ENCODE measurements at places on chromosomes 5 and 9.

DNA sequence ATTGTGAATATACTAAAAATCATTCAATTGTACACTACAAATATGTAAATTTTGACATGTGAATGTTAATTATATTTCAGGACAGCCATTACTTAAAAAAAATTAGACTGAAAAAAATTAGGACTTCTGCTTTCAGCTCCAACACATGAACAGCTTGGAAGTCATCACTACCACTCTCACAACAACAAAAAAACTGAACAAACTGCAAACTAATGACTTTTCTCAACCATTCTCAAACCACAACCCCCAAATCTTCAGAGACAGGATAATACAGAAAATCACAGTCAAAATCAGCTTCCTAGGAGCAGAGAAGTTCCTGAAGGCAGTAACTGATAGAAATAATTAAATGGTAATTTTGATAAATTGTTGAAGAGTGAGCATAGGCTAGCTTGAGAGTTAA, 686.4 kb downstream of the TLE1 start:
- no peak overlapping the region for H3K27ac ChIP-seq
- H3K36me3 ChIP-seq = no peaks in the 10 kb centered on the region
- DNase-seq = no peak
- H3K4me3 ChIP-seq = no peak overlapping the region

GRCh38 chr5:36442796-36443195, 141.1 kb upstream of the RANBP3L start:
- no peaks in the 10 kb centered on the region for H3K36me3 ChIP-seq
- H3K27me3 ChIP-seq = no peaks in the 10 kb centered on the region
- no peaks in the 10 kb centered on the region for H3K4me1 ChIP-seq
- no peak overlapping the region for H3K27ac ChIP-seq
- H3K4me3 ChIP-seq = no peak overlapping the region

- DNase-seq = no peak
- H3K4me1 ChIP-seq = peaks cover 4% of the 10 kb centered on the region
- H3K27ac ChIP-seq = no peak overlapping the region
Observed at GRCh38 chr9:136665111-136665703, 2.5 kb downstream of the EGFL7 start.

DNA sequence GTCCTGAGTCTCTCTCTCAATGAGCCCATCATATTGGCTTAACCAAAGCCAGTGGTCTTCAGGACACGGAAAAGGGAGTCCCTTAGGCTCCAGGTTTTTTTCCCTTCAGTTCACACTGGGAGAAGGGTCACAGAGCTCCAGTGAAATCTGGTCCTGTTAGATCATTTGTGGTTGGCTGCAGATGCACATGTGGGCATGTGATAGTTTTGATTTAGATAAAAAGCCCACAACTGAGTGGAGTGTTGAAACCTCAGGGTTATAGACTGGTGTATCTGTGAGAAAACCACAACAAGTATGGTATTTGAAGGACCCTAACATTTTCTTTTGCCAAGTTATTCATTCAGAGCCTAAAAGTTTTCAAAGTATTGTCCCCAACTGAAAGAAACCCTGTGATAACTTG, 46.7 kb downstream of the PRLR start:
- no peaks in the 10 kb centered on the region for H3K27me3 ChIP-seq
- no peaks in the 10 kb centered on the region for H3K36me3 ChIP-seq
- H3K4me1 ChIP-seq = no peaks in the 10 kb centered on the region
- no peak overlapping the region for H3K27ac ChIP-seq

- H3K36me3 ChIP-seq = no peaks in the 10 kb centered on the region
- H3K4me1 ChIP-seq = no peaks in the 10 kb centered on the region
- H3K27me3 ChIP-seq = no peaks in the 10 kb centered on the region
Observed at GRCh38 chr9:35168963-35169362, 7.2 kb downstream of the UNC13B start.

DNA sequence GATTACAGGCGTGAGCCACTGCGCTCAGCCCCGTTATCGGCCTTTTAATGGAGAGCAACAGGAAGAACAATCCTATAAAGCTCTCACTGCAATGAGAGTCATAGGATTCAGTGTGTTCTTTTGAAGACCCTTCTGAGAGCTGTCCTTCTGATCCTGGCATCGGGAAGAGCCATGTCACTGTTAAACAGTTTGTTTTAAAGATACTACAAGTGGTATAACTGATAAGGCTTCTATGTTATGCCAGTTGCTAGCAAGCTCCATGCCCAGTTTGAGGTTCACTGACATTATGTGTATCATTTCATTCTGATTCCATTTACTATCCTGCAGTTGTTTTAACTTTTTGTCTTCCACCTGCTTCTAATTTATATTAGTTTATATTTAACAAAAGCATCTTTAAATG, 55.8 kb downstream of the GNAQ start:
- DNase-seq = no peak
- no peaks in the 10 kb centered on the region for H3K36me3 ChIP-seq
- H3K4me1 ChIP-seq = peaks cover 15% of the 10 kb centered on the region
- no peak overlapping the region for H3K27ac ChIP-seq
- no peak overlapping the region for H3K4me3 ChIP-seq

DNA sequence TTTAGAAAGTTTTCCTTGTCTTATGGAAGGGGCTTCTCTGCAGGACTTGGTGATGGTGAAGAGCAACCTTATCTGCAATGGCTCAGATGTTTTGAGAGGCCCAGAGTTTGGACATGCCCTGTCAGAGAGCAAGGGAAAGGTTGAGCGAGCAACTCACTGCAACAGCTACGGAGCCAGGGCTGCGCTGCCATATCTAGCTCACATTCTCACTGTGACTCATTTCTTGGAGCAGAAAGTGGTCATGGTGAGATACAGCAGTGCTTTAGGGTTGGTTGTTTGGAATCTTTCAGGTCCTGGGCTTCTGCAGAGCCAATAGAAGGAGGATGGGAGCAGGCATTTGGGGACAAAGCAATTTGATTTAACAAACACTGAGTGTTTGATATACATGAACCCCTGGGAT, 12.3 kb downstream of the GLRA1 start:
- no peak overlapping the region for H3K27ac ChIP-seq
- H3K4me3 ChIP-seq = no peak overlapping the region
- no peaks in the 10 kb centered on the region for H3K36me3 ChIP-seq
- H3K27me3 ChIP-seq = no peaks in the 10 kb centered on the region
- H3K4me1 ChIP-seq = no peaks in the 10 kb centered on the region

DNA sequence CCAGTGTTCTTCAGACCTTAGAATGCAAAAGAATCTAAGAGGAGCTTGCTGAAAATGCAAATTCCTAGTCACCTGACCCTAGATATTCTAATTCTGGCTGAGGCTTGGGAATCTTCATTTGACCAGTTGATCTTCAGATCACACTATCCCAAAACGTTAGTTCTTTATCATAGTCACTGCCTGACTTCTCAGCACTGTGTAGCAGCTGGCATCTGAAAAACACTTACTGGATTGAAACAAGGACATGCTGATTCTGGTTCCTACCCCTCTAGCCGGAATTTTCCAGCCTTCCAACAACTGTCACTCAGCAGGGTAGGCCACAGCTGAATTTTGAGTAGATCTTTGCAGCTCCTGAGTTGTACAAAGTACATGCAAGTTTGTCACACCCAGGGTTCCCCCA, 72.2 kb downstream of the EBF1 start:
- H3K36me3 ChIP-seq = no peaks in the 10 kb centered on the region
- no peaks in the 10 kb centered on the region for H3K27me3 ChIP-seq
- H3K27ac ChIP-seq = no peak overlapping the region
- no peak overlapping the region for H3K4me3 ChIP-seq

DNA sequence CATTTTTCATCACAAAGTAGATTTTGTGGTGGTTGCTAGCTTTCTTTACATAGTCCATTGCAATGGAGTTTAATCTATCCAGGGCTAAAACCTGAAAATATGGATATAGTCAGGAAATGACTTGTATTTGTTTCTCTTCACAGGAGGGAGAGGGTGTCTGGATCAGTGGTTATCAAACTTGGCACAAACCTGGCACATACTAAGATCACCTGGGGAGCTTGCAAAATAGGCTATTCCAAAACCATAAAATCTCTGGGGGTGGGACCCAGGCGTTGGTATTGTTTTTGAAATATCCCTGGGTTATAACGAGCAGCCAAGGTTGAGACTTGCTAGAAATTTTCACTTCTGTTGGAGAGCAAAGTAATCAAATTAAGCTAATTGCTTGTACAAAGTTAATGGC, 179.9 kb downstream of the PCSK1 start:
- no peaks in the 10 kb centered on the region for H3K36me3 ChIP-seq
- H3K27me3 ChIP-seq = no peaks in the 10 kb centered on the region
- DNase-seq = no peak
- H3K27ac ChIP-seq = no peak overlapping the region
- no peaks in the 10 kb centered on the region for H3K4me1 ChIP-seq
- no peak overlapping the region for H3K4me3 ChIP-seq

DNA sequence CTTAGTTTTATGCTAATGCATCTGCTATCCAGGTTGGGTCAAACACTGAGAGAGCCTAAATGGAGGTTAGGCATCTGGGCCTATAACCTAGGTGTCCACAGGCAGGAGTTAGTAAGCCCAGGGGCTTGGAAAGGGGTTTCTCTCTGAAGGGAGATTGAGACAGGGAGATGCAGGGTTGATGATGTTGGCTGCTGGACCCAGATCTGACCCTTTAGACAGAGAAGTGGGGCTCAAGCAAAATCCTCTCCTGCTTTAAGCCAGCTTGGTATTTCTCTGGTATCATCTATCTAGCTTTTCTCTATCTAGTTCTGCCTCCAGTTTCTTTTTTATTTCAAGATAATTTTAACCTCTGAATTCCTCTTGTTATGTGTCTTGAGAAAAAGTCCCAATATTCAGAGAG, 18.3 kb upstream of the ANKRD55 start:
- H3K27ac ChIP-seq = no peak overlapping the region
- H3K4me3 ChIP-seq = no peak overlapping the region
- H3K36me3 ChIP-seq = no peaks in the 10 kb centered on the region
- H3K27me3 ChIP-seq = no peaks in the 10 kb centered on the region
- no peak for DNase-seq
- H3K4me1 ChIP-seq = no peaks in the 10 kb centered on the region

DNA sequence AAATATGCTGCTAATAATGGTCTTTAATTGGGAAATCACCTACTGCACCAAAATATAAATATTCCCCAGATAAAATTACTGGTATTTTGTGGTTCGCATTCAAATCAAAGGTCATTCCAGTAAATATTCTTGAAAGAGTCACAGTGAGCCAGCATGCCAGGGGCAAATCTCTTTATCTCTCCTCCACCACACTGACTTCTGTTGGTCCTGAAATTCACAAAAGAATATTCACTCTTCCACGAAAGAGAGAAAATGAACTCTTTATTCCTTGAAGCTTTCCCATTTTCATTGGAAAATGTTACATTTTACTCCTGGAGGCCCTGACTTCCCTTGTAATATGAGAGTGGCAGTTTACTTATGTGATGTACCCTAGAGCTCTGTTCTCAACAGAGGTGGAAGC, 39.7 kb downstream of the ZNF366 start:
- no peaks in the 10 kb centered on the region for H3K27me3 ChIP-seq
- no peak overlapping the region for H3K27ac ChIP-seq
- DNase-seq = no peak
- no peaks in the 10 kb centered on the region for H3K4me1 ChIP-seq

- DNase-seq = no peak
- no peaks in the 10 kb centered on the region for H3K36me3 ChIP-seq
- no peak overlapping the region for H3K27ac ChIP-seq
- H3K27me3 ChIP-seq = no peaks in the 10 kb centered on the region
Observed at GRCh38 chr9:133429214-133429613, 7.0 kb downstream of the ADAMTS13 start.

GRCh38 chr5:10278658-10279279, 28.7 kb downstream of the CCT5 start:
- no peaks in the 10 kb centered on the region for H3K4me1 ChIP-seq
- H3K4me3 ChIP-seq = no peak overlapping the region
- no peak overlapping the region for H3K27ac ChIP-seq
- no peaks in the 10 kb centered on the region for H3K36me3 ChIP-seq
- DNase-seq = no peak

- H3K27me3 ChIP-seq = no peaks in the 10 kb centered on the region
- no peak overlapping the region for H3K27ac ChIP-seq
- DNase-seq = no peak
Observed at GRCh38 chr5:78328585-78329173, 31.7 kb upstream of the SCAMP1 start.

GRCh38 chr5:39235648-39236047, 16.3 kb upstream of the FYB1 start:
- no peak for DNase-seq
- no peak overlapping the region for H3K4me3 ChIP-seq
- no peaks in the 10 kb centered on the region for H3K4me1 ChIP-seq
- no peaks in the 10 kb centered on the region for H3K27me3 ChIP-seq
- no peaks in the 10 kb centered on the region for H3K36me3 ChIP-seq

GRCh38 chr5:134527156-134527960, 1.9 kb downstream of the JADE2 start:
- H3K27ac ChIP-seq = peak overlapping the region; percentile 97
- DNase-seq = peak; percentile 70
- no peaks in the 10 kb centered on the region for H3K27me3 ChIP-seq
- no peaks in the 10 kb centered on the region for H3K36me3 ChIP-seq

- H3K4me3 ChIP-seq = no peak overlapping the region
- H3K4me1 ChIP-seq = peaks cover 8% of the 10 kb centered on the region
- peak overlapping the region; percentile 17 for H3K27ac ChIP-seq
- no peaks in the 10 kb centered on the region for H3K27me3 ChIP-seq
- H3K36me3 ChIP-seq = no peaks in the 10 kb centered on the region
- no peak for DNase-seq
Observed at GRCh38 chr5:139193928-139194327, 4.2 kb downstream of the SIL1 start.

- no peaks in the 10 kb centered on the region for H3K36me3 ChIP-seq
- peaks cover 1% of the 10 kb centered on the region for H3K4me1 ChIP-seq
- no peak overlapping the region for H3K27ac ChIP-seq
- no peak overlapping the region for H3K4me3 ChIP-seq
- H3K27me3 ChIP-seq = no peaks in the 10 kb centered on the region
Observed at GRCh38 chr5:160500786-160501779, 79.4 kb downstream of the PTTG1 start.

DNA sequence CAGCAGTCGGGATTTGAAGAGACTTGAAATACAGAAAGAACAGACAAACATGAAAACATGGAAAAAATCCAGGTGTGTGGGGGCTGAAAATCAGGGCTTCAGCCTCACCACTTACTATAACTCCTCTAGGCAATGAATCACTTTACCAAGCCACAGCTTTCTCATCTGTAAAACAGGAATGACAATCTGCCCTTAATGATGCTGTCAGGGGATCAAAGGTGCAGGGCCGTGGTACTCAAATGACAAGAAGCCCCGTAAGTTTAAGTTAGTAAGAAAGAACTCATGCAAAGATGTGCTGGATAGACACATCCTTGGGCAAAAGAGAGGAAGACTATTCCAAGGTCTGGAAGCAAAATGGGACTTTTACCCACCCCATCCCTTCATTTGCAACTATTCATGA, 34.7 kb downstream of the FBXW2 start:
- peaks cover under 1% of the 10 kb centered on the region for H3K36me3 ChIP-seq
- H3K4me3 ChIP-seq = no peak overlapping the region

GRCh38 chr9:85884256-85884655, 56.7 kb upstream of the NAA35 start:
- no peak for DNase-seq
- H3K27me3 ChIP-seq = no peaks in the 10 kb centered on the region
- H3K4me1 ChIP-seq = no peaks in the 10 kb centered on the region
- H3K4me3 ChIP-seq = no peak overlapping the region
- H3K36me3 ChIP-seq = no peaks in the 10 kb centered on the region

All from naive thymus-derived CD4-positive, alpha-beta T cell (primary cell).